EL (cell line): ENCODE measurements at places on chromosomes 11 and 22.

DNA sequence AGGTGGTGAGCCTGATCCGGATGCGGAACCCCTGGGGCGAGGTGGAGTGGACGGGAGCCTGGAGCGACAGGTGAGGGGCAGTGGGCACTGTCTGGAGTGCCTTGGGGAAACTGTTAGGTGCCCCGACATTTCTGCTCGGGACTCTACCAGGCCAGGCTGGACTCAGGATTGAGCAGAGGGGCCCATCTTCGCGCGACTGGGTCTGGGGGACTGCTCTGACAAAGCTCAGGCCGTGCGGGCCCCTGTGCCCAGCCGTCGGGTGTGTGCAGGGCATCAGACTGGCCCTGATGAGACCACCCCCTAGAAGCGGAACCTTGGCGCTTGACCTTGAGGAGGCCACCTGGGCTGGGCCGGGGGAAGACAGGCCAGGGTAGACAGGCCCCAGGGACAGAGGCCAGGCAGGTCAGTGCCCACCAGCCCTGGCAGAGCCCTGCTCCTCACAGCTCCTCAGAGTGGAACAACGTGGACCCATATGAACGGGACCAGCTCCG lies 6.3 kb downstream of the CAPN1 start:
- DNase-seq = no peak

- DNase-seq = peak; percentile 46
These were observed 295.1 kb upstream of the PLET1 start for GRCh38 chr11:112555491-112556364.

GRCh38 chr11:2035382-2035781 lies 37.7 kb upstream of the H19 start:
- no peak for DNase-seq

GRCh38 chr11:112392904-112393303 lies 132.2 kb upstream of the PLET1 start:
- no peak for DNase-seq

- peak; percentile 82 for DNase-seq
These were observed 57.2 kb downstream of the NAV2 start for GRCh38 chr11:19769820-19770219.

GRCh38 chr11:116833491-116833815 lies 3.7 kb downstream of the APOC3 start:
- DNase-seq = no peak

GRCh38 chr11:3158131-3158591 lies 6.9 kb downstream of the OSBPL5 start:
- no peak for DNase-seq

GRCh38 chr11:74370123-74370522 lies 28.1 kb downstream of the PGM2L1 start:
- no peak for DNase-seq

DNA sequence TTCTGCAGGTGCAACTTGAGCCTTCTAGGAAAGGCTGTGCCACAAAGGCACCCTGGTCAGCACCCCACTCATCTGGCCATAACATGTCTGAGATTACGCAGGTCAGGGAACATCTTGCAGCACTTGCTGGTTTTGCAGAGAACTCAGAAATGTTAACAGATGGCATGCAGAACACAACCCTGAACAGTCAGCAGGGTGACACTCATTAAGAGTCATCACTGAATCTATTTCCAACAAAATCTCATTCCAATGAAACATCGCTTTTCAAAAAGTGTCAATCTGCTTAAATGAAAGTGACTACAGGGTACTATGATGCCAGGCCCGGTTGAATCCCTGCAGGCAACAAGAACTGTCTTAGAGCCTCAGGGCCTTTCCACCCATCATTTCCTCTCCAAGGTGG lies 369.8 kb upstream of the CCDC90B start:
- no peak for DNase-seq

- no peak for DNase-seq
These were observed 28.0 kb upstream of the KCNJ11 start for GRCh38 chr11:17416492-17416891.

- DNase-seq = no peak
These were observed 54.5 kb downstream of the MED15 start for GRCh38 chr22:20561882-20562281.
